Mammary epithelial cell (primary cell): ENCODE measurements at places on chromosomes 16 and 17. TPM values are rescaled to one million over a fixed set of nuclear protein-coding genes. Genes with fewer than 3 reads are reported as not detected.

DRC7 gene
- total RNA-seq: not detected in 2 replicates

DOC2A gene
- total RNA-seq: not detected

SOCS1 gene
- 2.0 TPM for total RNA-seq

ABCC12 gene
- total RNA-seq: not detected

HEATR9 gene
- not detected for total RNA-seq

ABCC6 gene
- total RNA-seq: not detected in 2 replicates

C17orf50 gene
- not detected in 2 replicates for total RNA-seq

C16orf78 gene
- total RNA-seq: not detected

WSCD1 gene
- total RNA-seq: not detected in 2 replicates

UTS2R gene
- not detected for total RNA-seq

SOST gene
- total RNA-seq: not detected

C16orf54 gene
- total RNA-seq: not detected in 2 replicates

MED13 gene
- 79.9 TPM for total RNA-seq

UNKL gene
- total RNA-seq: 8.4 and 10.3 TPM in 2 replicates

NPIPB6 gene
- not detected for total RNA-seq

SLC9A5 gene
- total RNA-seq: 1.2 and 1.7 TPM in 2 replicates

MARVELD3 gene
- total RNA-seq: 7.3 TPM

TMEM100 gene
- 0.16 TPM in 1 of 2 replicates, not detected in the other for total RNA-seq

SLC5A10 gene
- total RNA-seq: not detected

CDRT15L2 gene
- not detected in 2 replicates for total RNA-seq

MT3 gene
- not detected for total RNA-seq

ABCA6 gene
- total RNA-seq: 0.72 and 1.0 TPM in 2 replicates

EVPLL gene
- total RNA-seq: 0.17 TPM

CACNA1G gene
- 0.09 TPM in 1 of 2 replicates, not detected in the other for total RNA-seq

APOH gene
- not detected in 2 replicates for total RNA-seq

NXPH3 gene
- total RNA-seq: 0.33 TPM

UBALD2 gene
- total RNA-seq: 5.7 TPM

KCTD19 gene
- total RNA-seq: not detected in 2 replicates

KRT24 gene
- not detected for total RNA-seq

PRCD gene
- 1.2 TPM for total RNA-seq

PPL gene
- 73.2 TPM for total RNA-seq

TMEM235 gene
- total RNA-seq: not detected in 2 replicates

HOXB4 gene
- 0.17 TPM for total RNA-seq

PDPK1 gene
- 28.2 TPM for total RNA-seq

CD7 gene
- total RNA-seq: not detected in 2 replicates

TEKT1 gene
- total RNA-seq: not detected

CCDC154 gene
- 0.17 TPM for total RNA-seq

GCGR gene
- total RNA-seq: not detected

CCDC78 gene
- total RNA-seq: 5.8 and 8.0 TPM in 2 replicates

LUC7L3 gene
- total RNA-seq: 83.9 and 85.0 TPM in 2 replicates

FBXL16 gene
- 1.7 and 2.6 TPM in 2 replicates for total RNA-seq

ICAM2 gene
- total RNA-seq: 2.8 TPM

DCTN5 gene
- 67.8 TPM for total RNA-seq

ADAM11 gene
- total RNA-seq: 0.17 TPM

ENPP7 gene
- total RNA-seq: not detected

NXN gene
- total RNA-seq: 128 TPM

TBC1D3C gene
- not detected for total RNA-seq

NOXO1 gene
- 3.1 and 3.3 TPM in 2 replicates for total RNA-seq

WNT3 gene
- total RNA-seq: 2.1 and 2.9 TPM in 2 replicates

DPH1 gene
- 29.0 TPM for total RNA-seq

KREMEN2 gene
- total RNA-seq: 0.45 and 0.96 TPM in 2 replicates

GP1BA gene
- total RNA-seq: not detected in 2 replicates

C17orf107 gene
- 4.0 TPM for total RNA-seq

XAF1 gene
- total RNA-seq: 0.43 and 0.71 TPM in 2 replicates

TP53TG3C gene
- not detected in 2 replicates for total RNA-seq

ITGB4 gene
- 2,618 TPM for total RNA-seq

USP22 gene
- 137 and 187 TPM in 2 replicates for total RNA-seq

RNF112 gene
- total RNA-seq: not detected

ACSM2A gene
- not detected in 2 replicates for total RNA-seq
